ENCODE measurements at places on chromosomes 6 and 20.

DNA sequence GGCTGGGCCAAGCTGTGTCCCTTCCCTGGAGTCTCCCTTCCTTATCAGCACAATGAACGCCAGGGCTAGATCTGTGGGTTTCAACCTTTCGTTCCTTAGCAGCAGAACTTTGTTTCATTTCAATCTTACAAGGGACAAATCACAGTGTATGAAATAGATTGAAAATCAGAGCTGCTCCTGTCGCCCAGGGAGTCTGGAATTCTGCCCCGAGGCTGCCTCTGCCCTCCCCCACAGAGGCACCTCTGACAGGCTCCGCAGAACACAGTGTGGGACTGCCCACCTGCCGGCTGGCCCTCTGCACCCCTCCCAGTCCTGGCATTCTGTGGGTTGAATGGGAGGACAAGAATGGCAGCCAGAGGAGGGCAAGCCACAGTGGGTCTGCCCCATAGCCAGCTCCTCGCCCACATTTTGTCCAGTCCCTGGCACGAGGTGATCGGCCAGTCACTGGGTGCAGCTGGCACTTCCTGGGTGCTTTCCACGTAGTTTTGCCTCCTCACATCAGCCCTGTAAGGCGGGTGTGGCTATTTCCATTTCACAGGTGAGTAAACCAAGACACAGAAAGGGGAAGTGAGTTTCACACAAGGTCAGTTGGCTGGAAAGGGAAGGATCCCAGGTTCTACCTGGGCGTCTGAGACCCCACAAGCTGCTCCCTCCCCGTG, 26.1 kb downstream of the MANBAL start:
- no peak for DNase-seq

DNA sequence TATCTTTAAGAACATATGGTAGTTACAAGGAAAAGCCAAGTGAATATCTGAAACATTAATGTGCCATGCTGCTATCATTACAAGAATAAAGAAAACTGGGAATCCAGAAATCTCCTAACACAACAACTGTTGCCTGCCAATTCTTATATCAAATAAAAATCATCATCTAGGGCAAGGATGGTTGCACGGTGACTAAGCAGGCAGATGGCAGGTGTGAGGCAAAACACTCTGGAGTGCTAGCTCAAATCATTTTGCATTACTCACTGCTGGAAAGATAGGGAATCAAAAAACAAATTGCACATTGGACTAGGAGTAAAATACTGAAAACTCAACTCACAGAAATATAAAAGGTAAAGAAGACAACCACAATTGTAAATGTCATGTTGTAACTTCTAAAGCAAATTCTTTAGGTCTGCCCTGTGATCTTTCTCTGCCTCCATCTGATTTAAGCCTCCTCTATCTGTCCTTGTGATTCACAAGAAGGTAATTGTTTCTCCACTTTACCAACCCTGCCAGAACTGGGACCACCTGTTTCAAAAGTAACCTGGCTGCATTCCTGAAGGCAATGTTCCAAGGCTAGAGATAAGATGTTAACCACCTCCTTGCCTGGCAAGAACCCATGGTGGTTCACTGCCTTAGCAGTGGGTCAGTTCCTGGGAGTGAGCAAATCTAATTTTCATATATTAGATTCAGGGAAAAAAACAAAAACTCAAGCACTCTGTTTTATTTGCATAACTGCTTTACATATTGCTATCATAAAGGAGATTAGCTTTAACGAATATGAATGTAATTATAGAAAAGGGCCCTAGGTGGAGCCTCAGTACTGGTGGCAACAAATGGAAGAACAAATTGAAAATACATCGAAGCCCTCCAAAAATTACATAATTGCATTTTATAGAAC, 33.1 kb upstream of the LCA5 start:
- no peak for DNase-seq

GRCh38 chr20:32201977-32202363, 5.6 kb downstream of the PLAGL2 start:
- DNase-seq, result no peak

DNA sequence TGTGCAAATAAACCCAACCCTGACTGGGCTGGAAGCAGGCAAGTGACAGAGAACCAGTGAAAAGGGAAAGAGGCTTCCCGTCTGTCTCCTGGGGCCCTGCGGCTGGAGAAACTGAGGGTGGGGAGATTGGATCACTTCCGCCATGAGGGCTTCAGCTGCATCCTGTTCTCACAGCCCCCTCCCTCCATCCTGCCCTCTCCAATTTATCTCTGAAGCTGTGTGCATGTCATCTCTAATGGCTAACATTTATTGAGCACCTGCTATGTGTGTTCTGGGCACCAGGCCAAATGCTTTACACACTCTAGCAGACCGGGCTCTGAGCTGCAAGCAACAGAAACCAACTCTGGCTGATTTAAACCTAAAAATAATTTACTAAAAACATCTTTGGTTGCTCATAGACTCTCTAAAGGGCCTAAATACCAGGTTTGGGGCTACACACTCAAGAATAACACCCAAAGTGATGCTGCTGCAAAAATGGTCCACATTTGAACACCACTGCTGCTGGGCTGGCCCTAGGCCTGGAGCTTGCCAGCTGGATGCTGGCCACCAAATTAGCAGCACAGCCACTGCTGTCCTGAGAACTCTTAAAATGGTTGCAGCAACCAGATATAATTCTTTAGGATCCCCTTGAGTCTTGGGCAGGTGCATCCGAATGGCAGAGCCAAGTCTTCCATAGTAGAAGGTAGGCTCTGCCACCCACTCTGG, 123.6 kb upstream of the LRFN2 start:
- no peak for DNase-seq

DNA sequence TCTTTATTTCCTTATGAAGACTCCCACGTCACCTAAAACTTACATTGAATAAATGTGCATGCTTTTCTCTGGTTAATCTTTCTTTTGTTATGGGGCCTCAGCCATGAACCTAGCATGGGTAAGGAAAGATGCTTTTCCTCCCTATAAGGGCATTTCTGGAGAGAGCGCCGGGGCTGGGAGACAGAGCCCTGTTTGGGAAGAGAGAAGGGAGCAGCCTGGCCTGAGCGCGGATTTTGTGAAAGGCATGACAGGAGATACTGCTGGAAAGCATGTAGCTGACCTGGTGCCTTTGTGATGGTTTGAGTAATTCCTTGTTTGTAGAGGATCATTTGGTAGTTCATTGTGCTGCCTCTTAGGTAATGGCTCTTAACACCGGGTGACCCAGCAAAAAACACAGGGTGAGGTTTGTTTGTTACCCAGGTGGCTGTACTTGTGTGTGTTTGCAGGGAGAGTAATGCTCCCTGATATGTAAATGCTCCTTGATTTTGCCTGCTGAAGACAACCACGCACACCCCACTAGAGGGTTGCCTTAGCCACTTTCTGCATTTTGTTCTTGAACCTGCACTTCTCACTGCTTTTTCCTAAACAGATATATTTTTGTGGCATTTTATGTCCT, 59.2 kb downstream of the ANKRD6 start:
- DNase-seq, result no peak

DNA sequence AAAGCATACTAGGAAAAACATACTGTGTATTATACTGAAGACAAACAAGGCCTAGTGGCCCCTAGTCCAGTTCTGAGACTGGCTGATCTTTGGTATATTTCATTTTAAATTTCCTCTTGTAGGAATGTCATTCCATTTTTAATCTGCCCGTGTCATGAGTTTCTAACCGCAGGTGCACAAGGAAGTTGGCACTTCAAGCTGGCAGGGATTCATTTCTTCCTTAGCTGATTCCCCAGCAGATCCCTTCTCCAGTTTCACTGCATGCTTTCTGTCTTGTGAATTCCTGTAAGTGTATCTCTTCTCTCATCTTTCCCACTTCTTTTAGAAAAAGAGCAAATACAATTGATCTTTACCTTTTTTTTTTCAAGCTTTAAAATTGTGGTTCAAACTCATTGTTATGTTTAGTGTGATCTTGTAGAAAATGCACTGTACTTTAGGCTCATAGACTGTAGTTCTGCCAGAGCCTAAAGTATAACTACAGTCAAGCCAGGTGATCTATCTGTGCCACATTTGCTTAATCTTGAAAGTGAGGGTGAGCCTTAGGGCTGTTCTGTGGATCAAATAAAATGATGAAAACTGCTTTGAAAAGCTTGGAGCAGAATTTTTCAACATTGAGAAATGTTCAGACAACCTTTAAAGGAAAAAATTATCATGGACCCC, 37.0 kb downstream of the RNF217 start:
- no peak for DNase-seq

- DNase-seq, result no peak
These were observed 66.0 kb upstream of the RIN2 start for GRCh38 chr20:19692100-19692499.

GRCh38 chr6:148140772-148141557, 201.7 kb upstream of the SASH1 start:
- DNase-seq, result no peak

- DNase-seq, result no peak
These were observed 206.2 kb downstream of the WDR27 start for GRCh38 chr6:169495601-169496000.

GRCh38 chr20:36175475-36175995, 21.0 kb downstream of the EPB41L1 start:
- DNase-seq, result no peak

Measured in brain pericyte (primary cell).